Breast epithelium (tissue), 4 donors: ENCODE measurements at places on chromosomes 7 and 10. TPM values are rescaled to one million over a fixed set of nuclear protein-coding genes. Genes with fewer than 3 reads are reported as not detected.

- peak overlapping the region; percentile 77 for H3K4me3 ChIP-seq
- H3K36me3 ChIP-seq, result no peaks in the 10 kb centered on the region
- DNase-seq, result no peak
- peaks cover under 1% of the 10 kb centered on the region for H3K27me3 ChIP-seq
- peaks cover 7% of the 10 kb centered on the region for H3K4me1 ChIP-seq
- H3K27ac ChIP-seq, result peak overlapping the region; percentile 26
These were observed 5.1 kb downstream of the KAZALD1 start for GRCh38 chr10:101066896-101067355.

- H3K36me3 ChIP-seq, result no peaks in the 10 kb centered on the region
- DNase-seq, result no peak
- peak overlapping the region; percentile 26 for H3K27ac ChIP-seq
These were observed 39.1 kb downstream of the CDK1 start for GRCh38 chr10:60817398-60817805.

CRYGN gene
- total RNA-seq, result not detected

DNA sequence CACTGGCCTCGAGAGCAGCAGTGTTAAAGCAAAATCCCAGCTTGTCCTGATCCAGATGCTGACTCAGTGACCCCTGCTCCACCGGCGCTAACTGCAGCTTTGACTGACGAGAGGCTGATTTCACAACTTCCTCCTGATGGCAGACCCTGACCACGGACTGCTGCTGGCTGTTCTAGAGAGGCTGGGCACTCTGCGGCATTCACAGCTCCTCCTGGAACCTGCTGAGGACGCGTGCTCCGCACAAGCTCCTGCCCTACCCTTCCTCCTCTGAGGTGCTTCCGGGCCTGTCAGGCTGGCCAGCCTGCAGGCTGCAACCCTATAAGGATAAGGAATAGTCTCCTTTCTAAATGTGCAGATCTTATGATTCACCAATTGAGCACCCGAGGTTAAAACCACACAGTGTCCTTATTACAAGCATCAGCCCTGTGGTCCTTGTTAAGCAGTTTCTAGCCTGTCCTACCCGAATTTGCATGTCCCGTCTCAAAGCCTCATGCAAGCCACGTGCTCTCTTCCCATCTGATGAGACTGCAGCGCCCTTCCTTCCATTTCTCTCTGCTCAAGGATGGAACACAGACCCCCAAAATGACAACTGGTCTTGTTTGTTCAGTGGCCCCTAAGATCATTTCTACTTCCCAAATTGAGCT is 35.5 kb upstream of the NCAPG2 start:
- peaks cover 4% of the 10 kb centered on the region for H3K36me3 ChIP-seq
- H3K27ac ChIP-seq, result no peak overlapping the region
- H3K27me3 ChIP-seq, result no peaks in the 10 kb centered on the region
- DNase-seq, result no peak

GRCh38 chr10:116097239-116097784 is 175.7 kb downstream of the GFRA1 start:
- H3K4me1 ChIP-seq, result no peaks in the 10 kb centered on the region
- H3K4me3 ChIP-seq, result no peak overlapping the region
- H3K27me3 ChIP-seq, result no peaks in the 10 kb centered on the region

GNG11 gene
- 17.3 TPM for total RNA-seq

ZNF425 gene
- total RNA-seq, result 4.7 TPM

CPED1 gene
- 15.4 TPM for total RNA-seq
